ENCODE measurements at places on chromosomes 6 and 20. TPM values are rescaled to one million over a fixed set of nuclear protein-coding genes. Genes with fewer than 3 reads are reported as not detected.

Gene BNIP5
- not detected for total RNA-seq

Gene SRF
- total RNA-seq = 7.1 TPM

Gene OTOR
- total RNA-seq = not detected

Gene MLN
- not detected for total RNA-seq

Gene PPIL6
- total RNA-seq = 0.17 TPM

Gene TENT5A
- total RNA-seq = 13.1 TPM

Gene PRDM13
- not detected for total RNA-seq

Gene ASIP
- total RNA-seq = not detected

Gene TSBP1
- total RNA-seq = not detected

Gene SLC16A10
- total RNA-seq = 16.7 TPM

Gene B4GALT5
- 28.2 TPM for total RNA-seq

Gene TREM2
- not detected for total RNA-seq

Gene DYNLT2
- 0.89 TPM for total RNA-seq

Gene MTRF1L
- total RNA-seq = 10.7 TPM

Gene PROKR2
- not detected for total RNA-seq

Gene SLC22A23
- total RNA-seq = 29.4 TPM

Gene PCSK2
- 0.09 TPM for total RNA-seq

Gene CD83
- 4.2 TPM for total RNA-seq

Gene CDSN
- total RNA-seq = not detected

Gene C6orf163
- 3.0 TPM for total RNA-seq

Gene BTNL2
- total RNA-seq = not detected

Gene SLC32A1
- total RNA-seq = not detected

Gene MYT1
- total RNA-seq = 6.5 TPM

Gene IMPG1
- not detected for total RNA-seq

Gene CTSA
- 48.1 TPM for total RNA-seq

Gene SMLR1
- total RNA-seq = 65.2 TPM

Gene HAO1
- 163 TPM for total RNA-seq

Gene WFDC2
- total RNA-seq = not detected

Gene MATN4
- total RNA-seq = not detected

Gene LTA
- not detected for total RNA-seq

Gene C6orf62
- 58.6 TPM for total RNA-seq

Gene MTG2
- total RNA-seq = 26.8 TPM

Gene MYMX
- not detected for total RNA-seq

Gene PRICKLE4
- 0.37 TPM for total RNA-seq

Gene PTCRA
- not detected for total RNA-seq

Gene RAB44
- total RNA-seq = 1.3 TPM

Gene SNX9
- total RNA-seq = 31.0 TPM

Gene WFDC10B
- total RNA-seq = not detected

Gene VWA7
- total RNA-seq = 2.0 TPM

Gene TSPO2
- total RNA-seq = 64.9 TPM

Data from liver (tissue), 10 donors.